ENCODE measurements at places on chromosomes 2 and 18. TPM values are rescaled to one million over a fixed set of nuclear protein-coding genes. Genes with fewer than 3 reads are reported as not detected.

GRCh38 chr2:80370375-80371009 is 65.9 kb upstream of the LRRTM1 start:
- DNase-seq: no peak

CNDP2 gene
- total RNA-seq: 143 TPM

DNA sequence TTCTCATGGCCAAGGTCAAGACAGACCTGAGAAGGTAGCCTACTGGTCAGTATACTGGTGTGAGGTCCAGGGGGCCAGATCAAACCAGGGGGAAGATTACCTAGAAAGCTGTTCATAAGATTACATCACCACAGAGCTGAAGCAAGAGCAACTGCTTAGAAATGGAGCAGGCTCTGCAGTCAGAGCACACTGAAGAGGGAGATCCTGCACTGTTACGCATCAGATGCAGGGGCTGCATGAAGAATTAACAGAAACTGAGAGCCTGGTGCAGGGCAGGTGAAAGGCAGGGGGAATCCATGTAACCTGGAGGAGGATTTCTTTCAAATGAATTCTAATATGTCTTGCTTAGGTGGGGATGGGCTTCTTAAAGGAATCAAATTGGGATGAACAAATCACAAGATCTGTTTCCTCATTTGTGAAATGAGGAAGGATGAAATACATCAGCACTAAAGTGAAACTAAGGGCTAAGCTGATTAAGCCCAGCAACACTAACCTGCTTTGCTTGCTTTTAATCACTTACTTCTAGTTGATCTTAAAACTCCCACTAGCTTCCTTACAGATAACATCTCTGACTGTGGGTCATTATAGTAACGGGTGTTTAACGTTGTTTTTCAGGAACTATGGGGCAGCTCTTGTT is 74.3 kb upstream of the ADAM23 start:
- no peak for DNase-seq

DNA sequence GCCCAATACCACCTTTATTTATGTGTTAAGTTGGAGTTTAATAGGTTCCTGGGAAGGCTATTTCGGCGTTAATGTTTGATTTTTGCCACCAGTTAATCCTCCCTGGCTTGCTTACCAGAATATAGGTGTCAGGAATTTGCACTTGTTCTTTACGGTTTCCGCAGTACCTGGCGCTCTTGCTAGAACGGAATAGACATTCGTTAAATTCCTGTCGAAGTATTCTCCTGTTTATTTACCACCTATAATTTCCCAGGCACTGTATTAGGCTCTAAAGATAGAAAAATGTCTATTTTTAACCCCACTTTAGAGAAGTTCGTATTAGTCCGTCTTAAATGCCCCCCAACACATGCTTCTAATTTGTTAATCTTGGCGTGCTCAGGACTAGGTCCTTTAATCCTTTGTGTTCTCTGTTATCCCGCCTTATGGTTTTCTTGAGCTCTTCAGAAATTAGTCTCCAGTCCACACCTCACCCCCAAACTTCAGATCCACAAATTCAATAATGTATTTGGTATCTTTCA is 575 bp downstream of the CCDC150 start:
- DNase-seq: no peak

- DNase-seq: no peak
These were observed 55.5 kb downstream of the NCK2 start for GRCh38 chr2:105800036-105800713.

Measured in activated CD4-positive, alpha-beta memory T cell treated with anti-CD3 and anti-CD28 coated beads, Interleukin-2, amount 10 ng/mL, durations not matched to agents 7 days and 5 days (primary cell).